Activated T-helper 1 cell treated with anti-CD3 and anti-CD28 coated beads, Interleukin-2, amount 50 U/mL, for 16 hours (primary cell): ENCODE measurements at places on chromosomes 3 and 15.

DNA sequence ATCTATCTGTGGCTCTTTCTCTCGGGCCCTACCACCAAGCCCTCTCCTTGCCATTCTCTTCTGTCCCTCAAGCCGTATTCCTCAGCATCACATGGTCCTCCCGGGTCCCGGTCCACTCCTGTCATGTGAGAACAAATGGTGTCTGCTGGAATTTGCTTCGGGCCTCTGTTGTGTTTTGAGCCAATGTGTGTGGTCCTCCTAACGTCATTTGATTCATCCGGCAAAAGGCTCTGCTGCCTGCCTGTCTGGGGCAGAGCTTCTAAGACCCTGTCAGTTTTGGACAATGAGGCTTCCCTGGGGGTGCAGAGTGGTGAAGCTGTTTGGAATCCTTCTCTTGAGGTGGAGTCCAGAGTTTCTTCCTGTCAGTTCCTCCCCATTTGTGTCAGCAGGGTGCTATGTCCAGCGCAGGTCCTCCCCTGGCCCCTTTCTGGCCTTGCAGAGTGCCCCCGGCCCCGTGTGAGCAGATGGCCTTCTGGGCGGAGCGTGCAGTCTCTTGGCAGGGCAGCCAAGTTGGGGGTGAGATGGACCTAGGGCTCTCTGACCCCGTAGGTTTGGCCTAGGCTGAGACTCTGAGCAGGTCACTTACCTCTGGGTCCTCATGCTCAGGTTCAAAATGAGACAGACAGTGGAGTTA, 93.6 kb downstream of the APBA2 start:
- DNase-seq: no peak

GRCh38 chr15:92228830-92229229, 164.9 kb upstream of the ST8SIA2 start:
- no peak for DNase-seq

GRCh38 chr15:58431221-58432149, at the start of gene LIPC:
Gene LIPC, plus strand, starts transcription at chr15:58431991. Its CDS starts 42 bp downstream, at chr15:58432033.
- DNase-seq: no peak

DNA sequence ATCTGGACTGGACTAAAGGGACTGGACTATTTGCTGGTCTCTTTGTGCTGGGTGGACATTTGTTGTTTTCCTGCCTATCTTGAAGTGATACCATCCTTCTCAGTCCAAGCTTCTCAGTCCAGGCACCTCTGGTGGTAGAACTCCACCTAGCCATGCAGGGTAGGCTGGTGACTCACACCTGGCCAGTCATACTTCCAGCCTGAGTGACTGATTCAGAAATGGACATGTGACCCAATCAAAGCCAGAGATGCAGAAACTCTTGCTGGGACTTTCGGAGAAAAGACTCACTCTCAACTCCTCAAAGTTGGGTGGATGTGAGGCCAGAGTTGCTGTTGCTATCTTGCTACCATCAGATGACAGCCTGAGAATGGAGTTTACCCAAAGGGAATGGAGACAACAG, 5.6 kb upstream of the ASB14 start:
- no peak for DNase-seq

DNA sequence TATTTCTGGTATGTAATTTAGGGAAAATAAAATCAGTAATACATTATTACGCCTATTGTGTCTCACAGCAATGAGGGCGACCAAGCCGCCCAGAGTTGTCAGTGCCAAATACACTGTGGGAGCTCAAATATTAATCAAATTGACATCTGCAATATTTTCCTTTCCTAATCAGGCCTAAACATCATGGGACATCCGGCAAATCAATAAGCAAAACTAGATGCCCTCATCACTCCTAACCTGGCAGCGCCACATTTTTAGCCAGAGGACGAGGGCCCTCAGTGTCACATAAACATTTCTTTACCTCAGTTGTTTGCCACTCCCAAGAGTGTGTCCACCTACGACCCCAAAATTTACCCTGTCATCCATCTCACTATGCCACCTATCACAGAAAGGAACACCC, 64.1 kb downstream of the WDR72 start:
- no peak for DNase-seq

- DNase-seq: no peak
These were observed 1061.2 kb downstream of the FHIT start for GRCh38 chr3:60190073-60190472.

- no peak for DNase-seq
These were observed 149.2 kb upstream of the MITF start for GRCh38 chr3:69590111-69590510.
